ENCODE measurements at places on chromosomes 16 and 17.

DNA sequence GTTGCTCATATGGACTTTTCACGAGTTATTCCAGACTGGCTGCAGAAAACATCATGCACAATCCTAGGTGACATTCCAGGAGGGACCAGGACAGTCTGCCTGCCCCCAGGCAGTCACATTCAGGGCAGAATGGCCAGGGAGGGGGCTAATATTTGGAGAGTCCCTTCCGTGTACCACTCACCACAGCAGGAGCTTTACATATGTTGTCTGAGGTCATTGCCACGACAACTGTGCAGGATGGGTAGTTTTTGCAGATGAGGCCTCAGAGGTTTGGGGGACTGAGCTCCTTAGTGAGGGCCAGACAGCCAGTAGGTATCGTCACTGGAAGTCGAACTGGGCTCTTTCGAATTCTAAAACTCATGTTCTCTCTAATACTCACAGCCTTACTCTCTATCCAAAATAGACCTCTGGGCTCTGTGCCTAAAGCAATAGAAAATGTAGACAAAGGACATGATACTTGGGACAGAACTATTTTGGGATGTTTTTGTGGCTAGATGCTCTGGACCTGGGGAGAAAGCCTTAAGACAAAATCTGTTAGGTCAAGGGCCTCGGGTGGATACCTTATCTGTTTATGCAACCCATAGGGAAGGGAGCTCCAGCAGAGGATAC, 338.5 kb downstream of the MAF start:
- no peak for DNase-seq

- DNase-seq, result no peak
Measured at GRCh38 chr16:9103546-9103945, 12.1 kb downstream of the HAPSTR1 start.

DNA sequence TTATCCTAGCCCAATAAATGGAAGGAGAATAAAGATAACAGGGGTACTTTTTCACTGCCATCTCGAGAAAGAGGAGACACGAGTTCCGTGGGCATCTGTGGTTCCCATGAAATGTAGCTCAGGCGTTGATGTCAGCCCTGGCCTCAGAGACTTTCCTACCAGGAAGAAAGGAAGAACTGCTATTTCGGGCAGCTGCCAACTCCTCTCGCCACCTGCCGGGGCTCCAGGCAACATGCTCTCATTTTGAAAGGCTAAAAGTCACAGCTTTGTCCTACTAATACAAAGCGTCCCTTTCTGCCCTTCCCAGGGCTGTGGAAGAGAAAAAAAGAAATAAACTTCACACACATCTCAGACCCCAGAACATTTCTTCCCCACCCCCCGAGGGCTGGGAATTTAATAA, 65.8 kb downstream of the DHRS7C start:
- DNase-seq, result no peak

DNA sequence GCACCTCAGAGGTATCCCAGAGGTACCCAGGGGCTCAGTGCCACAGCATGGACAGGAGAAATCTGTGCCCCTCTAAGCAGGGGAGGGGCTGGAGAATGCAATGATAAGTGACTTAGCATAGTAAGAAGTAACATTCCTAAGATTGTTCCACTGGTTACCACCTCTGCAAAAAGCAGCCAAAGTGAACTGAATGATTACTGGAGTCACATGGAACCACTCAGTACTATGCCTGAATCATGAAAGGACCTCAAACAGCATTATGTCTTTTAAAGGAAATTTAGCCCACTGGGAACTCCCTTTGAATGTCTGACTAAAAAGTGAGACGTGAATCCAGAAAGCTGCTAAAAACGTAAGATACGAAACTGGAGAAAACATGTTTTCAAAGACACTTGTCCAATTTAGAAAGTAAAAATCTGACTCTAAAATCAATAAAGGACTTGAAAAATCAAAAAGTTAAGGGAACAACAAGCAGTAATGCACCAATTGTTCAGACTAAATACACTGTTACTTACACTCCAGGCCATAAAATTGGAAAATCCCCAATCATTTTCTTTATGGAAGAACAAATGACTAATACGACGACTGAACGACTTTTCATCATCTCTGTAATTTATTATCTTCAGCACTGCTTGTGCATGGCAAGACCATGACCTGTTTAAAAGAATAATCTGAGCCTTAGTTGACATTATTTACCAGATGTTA, 38.6 kb downstream of the LITAFD start:
- DNase-seq, result no peak

DNA sequence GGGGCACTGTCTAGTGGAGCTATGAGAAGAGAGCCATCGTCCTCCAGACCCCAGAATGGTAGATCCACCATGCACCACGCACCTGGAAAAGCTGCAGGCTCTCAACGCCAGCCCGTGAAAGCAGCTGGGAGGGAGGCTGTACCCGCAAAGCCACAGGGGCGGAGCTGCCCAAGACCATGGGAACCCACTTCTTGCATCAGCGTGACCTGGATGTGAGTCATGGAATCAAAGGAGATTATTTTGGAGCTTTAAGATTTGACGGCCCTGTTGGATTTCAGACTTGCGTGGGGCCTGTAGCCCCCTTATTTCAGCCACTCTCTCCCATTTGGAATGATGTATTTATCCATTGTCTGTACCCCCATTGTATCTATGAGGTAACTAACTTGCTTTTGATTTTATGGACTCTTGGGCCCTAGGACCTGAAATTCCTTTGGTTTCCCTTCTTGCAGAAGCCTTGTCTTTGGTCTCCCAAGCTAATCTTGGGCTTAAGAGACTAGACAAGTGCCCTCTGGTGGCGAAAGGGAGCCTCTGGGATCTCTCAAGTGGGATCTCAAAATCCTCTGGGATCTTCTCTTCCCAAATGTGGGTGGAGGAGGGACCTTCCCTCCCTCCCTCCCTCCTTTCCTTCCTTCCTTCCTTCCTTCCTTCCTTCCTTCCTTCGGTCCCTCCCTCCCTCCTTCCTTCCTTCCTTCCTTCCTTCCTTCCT, 58.2 kb upstream of the HAPSTR1 start:
- peak; percentile 51 for DNase-seq

DNA sequence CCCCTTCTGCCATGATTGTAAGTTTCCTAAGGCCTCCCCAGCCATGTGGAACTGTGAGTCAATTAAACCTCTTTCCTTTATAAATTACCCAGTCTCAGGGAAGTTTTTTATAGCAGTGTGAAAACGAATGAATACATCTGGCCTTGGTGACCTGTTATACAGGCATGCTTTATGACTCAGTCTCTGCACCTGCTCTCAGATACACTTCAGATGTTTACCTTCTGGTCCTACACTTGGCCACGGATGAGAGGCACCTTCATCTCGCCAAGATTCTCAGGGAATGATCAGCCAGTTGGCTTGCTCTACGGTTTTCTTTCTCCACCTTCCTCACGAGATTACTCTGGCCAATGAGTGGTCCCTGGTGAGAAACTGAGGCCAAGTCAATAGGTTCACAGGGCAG, 304.7 kb downstream of the CA10 start:
- DNase-seq, result no peak

DNA sequence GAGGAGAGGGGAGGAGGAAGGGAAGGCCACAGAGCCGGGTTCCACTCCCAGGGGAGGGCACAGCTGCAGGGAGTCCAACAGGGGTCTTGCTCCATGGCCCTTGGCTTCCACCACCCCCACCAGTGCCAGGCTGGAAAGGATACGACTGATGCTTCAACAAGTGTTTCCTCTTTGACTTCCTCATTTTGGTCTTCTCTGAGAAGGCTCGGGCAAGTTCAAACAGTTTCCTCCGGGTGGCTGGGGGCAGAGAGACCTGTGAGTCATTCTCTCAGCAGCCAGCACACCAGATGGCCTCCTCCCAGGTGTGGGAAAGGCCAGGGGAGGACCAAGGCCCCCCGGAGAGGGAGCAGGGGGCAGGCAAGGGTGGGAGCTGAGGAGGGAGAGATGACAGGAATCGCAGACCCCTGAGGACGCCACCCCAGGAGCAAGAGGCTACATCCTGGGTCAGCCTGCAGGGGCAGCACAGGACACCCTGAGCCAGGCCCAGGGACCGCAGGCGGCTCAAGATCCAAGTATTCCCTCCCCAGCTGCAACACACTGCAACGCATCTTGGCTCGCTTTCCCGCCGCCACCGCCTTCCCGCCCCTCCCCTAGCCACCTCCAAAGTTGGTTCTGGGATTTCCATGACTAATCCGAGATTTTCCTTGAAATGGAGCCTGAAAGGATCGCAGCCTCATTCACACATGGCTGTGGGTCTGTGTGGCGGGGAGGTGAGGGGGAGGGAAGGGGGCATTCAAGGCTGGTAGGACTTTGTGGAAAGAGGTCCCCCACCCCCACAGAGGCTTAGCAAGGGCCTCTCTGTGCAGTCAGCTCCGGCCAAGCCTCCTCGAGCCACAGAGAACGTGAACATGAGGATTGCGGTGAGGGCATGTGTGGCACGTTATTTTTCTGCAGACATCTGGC, 18.4 kb upstream of the MRPS23 start:
- DNase-seq, result no peak

GRCh38 chr17:49473900-49474751, 21.0 kb upstream of the NGFR start:
- DNase-seq, result no peak

DNA sequence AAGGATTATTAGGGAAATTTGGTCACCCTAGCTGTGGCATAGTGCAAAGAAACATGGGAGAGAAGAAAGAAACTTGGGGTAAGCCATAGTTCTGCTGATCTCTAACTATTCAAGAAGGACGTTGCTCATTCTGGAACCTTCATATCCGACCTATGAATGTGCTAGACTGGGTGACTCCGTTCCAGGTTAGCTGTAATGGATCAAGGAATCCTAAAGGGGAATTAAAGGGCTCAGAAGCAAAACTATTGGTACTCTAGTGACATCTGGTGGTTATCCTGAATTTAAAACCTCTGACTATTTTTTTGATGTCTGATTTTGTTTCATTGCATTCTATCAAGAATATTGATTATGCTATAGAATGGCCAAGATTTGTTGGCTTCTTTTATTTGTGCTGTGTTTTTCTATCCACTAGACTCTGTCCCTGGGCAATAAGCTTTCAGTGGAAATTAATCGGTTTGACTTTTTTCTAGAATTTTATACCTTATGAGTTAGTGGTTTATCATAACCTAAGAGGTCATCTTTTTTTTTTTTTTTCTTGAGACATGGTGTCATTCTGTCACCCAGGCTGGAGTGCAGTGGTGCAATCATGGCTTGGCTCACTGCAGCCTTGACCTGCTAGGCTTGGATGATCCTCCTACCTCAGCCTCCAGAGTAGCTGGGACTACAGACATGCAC, 19.5 kb downstream of the PCTP start:
- DNase-seq, result peak; percentile 64

GRCh38 chr16:82675300-82675699, 48.5 kb downstream of the CDH13 start:
- no peak for DNase-seq

GRCh38 chr16:6331770-6332169, 1000.9 kb upstream of the RBFOX1 start:
- DNase-seq, result no peak

DNA sequence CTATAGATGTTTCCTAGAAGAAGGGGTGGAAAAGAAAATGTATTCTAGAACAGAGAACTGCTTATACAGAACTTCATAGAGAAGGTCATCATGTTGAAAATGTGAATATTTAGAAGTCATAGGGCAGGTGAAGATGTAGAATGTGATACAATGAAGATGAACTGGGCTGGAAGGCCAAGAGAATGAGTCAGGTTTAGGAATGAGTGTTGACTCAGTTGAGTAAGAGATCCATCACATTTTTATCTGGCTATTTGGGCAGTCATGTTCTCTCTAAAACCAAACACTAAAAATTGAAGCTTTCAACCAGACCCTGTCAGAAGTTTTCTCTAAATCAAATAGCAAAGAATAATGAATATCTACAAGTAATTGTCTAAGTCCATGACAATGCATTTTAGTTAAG, 660.5 kb downstream of the KCNJ2 start:
- DNase-seq, result no peak

DNA sequence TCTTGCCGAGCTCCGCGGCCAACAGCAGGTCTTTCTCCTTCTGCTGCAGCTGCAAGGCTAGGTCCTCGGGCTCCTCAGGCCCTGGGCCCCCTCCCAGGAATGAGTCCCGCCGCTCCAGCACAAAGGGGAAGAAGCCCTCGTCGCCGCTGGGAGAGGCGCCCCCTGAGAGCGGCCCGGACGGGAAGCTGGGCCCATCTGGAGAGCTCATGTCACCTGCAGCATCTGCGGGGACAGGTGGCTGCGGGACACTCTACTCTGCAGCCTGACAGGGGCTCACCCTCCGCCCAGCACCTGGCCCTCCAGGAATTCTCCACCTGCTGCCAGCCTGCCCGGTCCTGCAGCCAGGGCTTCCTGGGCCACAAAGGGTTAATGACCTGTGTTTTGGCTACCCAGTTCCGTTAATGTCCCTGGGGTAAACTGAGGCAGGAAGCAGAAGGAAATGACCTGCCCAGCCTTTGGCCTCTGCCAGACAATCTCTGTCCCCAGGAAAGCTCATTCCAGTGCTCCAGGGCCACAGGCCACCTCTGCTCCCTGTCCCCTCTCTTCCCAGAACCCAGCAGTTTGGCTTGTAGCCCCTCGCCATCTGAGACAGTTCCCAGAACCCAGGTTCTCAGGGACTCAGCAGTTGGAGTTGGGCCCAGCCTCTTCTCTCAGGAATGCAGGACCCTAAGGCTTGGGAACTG, 1.3 kb downstream of the BICDL2 start:
- DNase-seq, result no peak

DNA sequence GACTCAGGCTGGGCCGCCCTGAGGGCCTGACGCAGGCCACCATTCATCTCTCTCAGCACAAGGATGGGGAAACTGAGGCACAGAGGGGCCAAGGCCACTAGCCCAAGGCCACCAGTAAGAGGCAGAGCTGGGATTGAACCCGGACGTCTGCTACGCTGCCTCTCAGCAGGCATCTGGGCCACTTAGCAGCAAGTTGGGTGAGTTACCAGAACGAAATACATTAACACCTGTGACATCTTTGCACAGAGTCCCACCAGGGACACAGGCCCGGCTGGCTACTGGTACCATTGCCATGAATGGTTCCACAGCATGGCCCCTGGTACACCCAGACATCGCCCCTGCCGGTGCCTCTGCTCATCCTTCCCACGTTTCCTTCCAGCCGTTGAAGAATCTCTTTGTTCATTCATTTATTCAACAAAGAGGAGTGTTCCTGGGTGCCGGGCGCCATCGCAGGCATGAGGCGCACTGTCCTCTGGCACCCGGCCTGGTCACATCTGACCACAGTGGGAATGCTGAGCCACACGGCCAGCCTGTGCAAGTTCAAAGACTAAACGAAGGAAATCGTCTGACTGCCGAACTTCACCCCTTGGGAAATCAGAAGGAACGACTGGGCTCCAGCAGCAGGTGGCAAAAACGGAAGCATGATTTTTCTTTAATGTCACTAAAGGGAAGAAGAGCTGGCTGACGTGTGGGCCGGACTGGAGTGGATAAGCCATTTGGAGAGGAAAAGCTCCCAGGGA, 7.4 kb upstream of the ZNF469 start:
- no peak for DNase-seq

GRCh38 chr17:39014795-39015545, 47.8 kb upstream of the FBXO47 start:
- no peak for DNase-seq

Measured in frontal cortex (tissue), 4 donors.